Activated CD4-positive, CD25-positive, alpha-beta regulatory T cell treated with anti-CD3 and anti-CD28 coated beads, Interleukin-2, amount 50 U/mL, for 72 hours (primary cell): ENCODE measurements at places on chromosomes 13 and 19.

GRCh38 chr13:44818428-44818827 is 170.8 kb downstream of the NUFIP1 start:
- DNase-seq: no peak

DNA sequence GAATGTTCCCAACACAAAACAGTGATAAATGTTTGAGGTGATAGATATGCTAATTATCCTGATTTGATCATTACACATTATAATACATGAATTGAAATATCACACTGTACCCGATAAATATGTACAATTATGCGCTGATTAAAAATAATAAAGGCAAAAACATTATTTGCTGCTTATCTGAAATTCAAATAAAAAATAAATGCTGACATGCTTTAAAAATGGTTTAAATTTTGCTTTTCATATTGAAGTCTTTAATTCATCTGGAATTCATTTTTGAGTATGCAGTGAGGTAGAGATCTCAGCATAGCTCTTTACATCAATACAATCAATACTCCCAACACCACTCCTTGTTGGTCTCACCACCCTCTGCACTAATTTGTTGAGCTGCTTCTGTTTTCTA is 330.8 kb downstream of the NALCN start:
- DNase-seq: no peak

DNA sequence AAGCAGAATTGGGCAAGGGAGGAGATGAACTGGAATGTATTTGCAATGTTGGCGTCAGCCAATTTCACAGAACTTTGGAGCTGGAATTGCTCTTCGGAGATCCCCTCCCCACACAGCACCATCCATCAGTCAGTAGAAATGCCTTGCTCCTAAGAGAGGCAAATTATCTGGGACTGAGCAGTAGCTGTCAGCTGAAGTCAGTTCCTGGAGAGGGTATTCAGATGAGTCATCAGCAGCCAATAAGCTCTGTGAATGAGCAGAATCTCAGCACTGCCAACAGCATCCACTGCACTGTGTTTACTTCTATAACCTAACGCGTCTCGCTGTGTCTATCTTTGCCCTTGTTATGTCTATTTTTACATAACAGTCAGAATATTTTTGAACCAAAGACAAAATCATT is 213.7 kb downstream of the SLITRK5 start:
- no peak for DNase-seq

DNA sequence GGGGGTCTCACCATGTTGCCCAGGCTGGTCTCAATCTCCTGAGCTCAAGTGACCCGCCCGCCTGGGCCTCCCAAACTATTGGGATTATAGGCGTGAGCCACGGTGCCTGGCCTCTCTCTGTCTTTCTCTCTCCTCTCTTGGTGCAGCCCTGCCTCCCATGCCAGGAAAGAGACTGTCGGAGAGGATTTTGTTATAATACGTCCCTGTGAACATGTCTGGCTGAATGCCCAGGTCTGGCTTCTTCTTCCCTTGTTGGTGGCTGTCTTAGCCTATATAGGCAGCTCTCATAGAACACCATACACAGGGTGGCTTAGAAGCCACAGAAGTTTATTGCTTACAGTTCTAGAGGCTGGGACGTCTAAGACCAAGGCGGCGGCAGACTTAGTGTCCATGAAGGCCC is 46.4 kb downstream of the PEX11G start:
- DNase-seq: no peak

- DNase-seq: no peak
Measured at GRCh38 chr13:42113478-42113877, 65.0 kb downstream of the DGKH start.

DNA sequence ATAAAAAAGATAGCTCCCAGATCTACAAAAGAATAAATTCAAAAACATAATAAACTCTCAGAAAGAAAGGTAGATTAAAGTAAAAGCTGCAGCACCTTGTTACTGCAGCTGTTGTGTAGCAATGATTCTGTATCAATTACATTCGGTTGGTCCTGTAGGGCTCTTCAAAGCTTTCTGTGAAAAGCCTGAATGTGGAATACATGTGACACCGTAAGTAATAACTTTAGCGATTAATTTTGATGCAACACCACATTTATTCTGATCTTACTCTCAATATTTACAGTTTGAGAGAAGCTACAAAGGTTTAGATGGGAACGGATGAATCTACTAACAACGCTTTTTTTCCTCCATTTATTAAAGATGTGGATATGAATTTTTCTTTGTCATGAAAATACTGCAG is 279.2 kb downstream of the DACH1 start:
- no peak for DNase-seq

DNA sequence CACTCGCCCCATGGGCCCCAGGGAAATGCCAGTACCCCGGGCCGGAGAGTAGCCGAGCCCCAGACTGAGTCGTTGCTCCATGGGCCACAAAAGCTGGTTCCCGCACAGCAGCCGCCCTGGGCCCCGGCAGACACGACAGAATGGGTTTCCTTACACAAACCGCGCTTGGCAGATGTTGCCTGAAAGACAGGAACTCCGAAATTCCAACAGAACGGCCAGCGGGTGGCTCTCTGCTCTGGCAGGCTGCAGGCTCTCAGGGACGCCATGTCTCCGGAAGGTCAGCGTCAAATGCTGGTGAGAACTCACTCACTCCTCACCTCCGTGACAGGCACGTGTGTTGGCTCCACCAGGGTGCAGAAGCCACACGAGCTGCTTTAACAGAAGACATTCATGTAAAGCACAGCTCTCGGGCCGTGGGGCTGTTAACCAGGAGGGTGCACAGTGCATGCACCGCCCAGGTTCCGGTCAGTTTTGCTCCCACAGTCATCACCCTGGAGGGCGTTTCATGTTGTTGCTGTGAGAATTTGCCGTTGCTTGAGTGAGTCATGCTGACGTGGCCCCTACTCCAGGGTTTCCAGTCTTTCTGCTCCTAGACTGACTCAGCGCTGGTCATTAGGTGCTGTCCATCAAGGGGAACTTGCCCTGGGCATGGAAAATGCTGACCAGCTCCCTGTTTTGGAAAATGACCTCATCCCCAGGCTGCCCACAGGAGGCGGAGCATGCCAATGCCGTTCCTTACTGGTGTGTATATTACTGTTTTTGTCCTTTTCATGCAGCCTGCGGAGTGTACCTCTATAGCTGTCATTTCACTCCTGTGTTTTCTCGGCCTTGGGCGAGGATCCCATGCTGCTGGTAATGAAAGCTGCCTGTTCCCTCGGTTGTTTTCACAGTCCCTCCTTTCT is 44.8 kb downstream of the ANKRD10 start:
- DNase-seq: no peak

GRCh38 chr13:68275758-68276157 is 1045.6 kb upstream of the PCDH9 start:
- DNase-seq: no peak

DNA sequence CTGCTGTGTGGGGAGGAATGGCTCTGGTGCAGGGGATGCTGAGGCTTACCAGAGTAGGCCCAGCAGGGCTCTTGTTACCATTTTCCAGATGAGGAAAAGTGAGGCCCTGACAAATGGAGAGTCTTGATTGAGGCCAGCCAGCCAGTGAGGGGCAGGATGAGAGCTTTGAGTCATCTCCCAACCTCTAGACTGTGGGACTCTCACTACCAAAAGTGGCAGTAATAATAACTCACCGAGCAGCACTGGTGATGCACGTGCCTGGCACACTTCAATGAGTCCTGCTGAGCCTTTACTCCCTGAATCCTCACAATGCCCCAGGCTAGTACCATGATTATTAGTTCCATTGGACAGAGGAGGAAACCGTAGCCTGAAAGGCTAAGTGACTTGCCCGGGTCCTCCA is 7.8 kb downstream of the CIC start:
- DNase-seq: no peak

DNA sequence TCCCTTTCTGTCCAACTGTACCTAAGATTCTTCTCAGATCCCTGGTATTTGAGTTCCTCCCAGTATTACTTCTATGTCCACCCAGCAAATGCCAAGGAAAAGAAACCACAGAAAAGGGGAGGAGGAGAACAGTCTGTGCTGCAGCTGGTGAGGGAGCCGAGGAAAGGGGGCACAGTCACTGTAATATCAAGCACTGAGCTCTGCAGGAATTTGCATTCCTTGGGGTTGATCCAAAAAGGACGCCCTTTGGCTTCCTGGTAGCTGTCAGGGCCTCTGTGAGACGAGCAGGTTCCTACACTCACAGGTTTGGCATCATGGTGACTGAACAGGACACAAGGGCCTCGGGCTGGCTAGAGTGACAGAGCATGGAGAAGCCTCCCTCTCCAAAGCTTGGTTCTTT is 273.4 kb downstream of the NHLRC3 start:
- no peak for DNase-seq
